ENCODE measurements at places on chromosomes 7 and 10. TPM values are rescaled to one million over a fixed set of nuclear protein-coding genes. Genes with fewer than 3 reads are reported as not detected.

ZNF117 gene
- 10.2 TPM for total RNA-seq

SFMBT2 gene
- total RNA-seq: 4.3 TPM

LIPK gene
- total RNA-seq: not detected

PTF1A gene
- total RNA-seq: not detected

TRIM74 gene
- total RNA-seq: not detected

TWIST1 gene
- 1.8 TPM for total RNA-seq

INMT gene
- 39.6 TPM for total RNA-seq

ENO4 gene
- 13.0 TPM for total RNA-seq

TMEM72 gene
- total RNA-seq: not detected

MOGAT3 gene
- total RNA-seq: not detected

SRI gene
- 63.1 TPM for total RNA-seq

LRIT1 gene
- total RNA-seq: not detected

ATRNL1 gene
- total RNA-seq: 7.8 TPM

All from sigmoid colon (tissue), 7 donors.